ENCODE measurements at places on chromosomes 12 and 14.

DNA sequence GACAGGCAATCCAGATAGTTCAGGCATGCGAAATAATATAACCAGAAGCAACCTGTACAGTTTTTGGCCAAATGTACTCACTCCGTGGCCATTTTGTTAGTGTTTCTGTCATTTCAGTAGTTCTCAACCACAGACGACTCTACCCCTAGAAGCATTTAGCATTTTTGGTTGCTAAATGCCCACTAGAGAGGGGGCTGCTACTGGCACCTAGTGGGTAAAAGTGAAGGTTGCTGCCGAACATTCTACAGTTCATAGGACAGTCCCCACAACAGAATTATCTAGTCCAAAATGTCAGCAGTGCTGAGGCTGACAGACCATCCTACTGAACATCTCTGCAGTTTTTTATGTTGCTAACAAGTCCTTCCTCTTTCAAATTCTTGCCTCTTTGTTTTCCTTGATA, 107.4 kb downstream of the TSHR start:
- DNase-seq = no peak

DNA sequence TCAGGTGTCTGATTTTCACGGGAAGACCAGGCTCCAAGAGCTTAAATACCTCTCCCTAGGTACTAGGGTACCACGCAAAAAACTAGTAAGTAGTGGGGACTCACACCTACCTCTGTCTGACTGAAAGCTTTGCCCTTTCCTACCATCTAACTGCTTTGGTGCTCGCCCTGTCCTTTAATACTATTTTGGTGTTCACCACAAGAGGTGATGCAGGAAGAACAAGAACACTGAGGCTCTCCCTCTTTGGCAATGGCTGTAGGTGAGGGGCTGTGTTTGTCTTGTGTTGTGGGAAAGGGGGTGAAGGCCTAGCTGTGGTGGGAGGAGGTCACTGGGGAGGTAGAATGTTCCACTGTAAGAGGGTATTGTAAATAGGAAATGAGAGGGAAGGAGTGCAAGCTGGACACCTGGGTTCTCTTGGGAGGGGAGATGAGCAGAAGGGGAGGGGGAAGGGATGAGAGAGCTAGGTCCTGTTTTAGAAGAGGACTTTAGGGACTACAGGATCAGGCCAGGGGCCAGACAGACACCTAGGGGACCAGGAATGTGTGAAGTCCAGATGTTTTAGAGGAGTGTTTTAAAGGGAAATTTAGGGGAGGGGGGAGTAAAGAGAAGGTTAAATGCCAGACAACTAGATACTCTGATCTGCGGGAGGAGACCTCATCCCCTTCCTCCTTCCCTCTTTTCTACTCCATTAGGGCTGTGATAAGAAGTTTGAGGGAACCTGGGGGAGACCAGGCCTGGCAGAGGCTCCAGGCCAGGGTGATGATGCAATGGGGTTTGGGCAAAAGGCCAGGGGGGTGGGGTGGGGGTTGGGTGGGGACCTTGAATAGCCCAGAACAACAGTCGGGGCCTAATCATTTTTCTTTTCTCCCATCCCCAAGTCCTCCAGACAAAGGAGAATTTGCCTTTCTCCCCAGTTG, 2.1 kb downstream of the ITGA5 start:
- no peak for DNase-seq

GRCh38 chr12:120489018-120489417, 6.9 kb upstream of the DYNLL1 start:
- DNase-seq = no peak

GRCh38 chr14:96567289-96567899, 65.2 kb downstream of the PAPOLA start:
- no peak for DNase-seq

DNA sequence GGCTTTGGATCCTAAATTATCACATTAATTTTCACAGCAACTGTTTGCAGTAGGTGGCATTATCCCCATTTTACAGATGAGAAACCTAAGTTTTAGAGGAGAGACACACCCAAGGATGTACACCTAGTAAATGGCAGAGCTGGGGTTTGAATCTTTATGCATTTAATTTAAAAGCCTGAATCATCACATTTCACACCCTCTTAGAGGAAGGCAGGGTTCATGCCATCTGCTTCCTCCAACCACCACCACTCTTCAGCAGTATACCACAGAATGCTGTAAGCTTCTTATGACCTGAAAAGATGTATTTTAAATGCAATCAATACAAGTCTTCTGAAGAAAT, 90.3 kb downstream of the CRADD start:
- DNase-seq = no peak

- no peak for DNase-seq
Observed at GRCh38 chr14:105853089-105853906, 326.9 kb downstream of the TMEM121 start.

GRCh38 chr14:94051779-94052178, 25.6 kb downstream of the OTUB2 start:
- no peak for DNase-seq

DNA sequence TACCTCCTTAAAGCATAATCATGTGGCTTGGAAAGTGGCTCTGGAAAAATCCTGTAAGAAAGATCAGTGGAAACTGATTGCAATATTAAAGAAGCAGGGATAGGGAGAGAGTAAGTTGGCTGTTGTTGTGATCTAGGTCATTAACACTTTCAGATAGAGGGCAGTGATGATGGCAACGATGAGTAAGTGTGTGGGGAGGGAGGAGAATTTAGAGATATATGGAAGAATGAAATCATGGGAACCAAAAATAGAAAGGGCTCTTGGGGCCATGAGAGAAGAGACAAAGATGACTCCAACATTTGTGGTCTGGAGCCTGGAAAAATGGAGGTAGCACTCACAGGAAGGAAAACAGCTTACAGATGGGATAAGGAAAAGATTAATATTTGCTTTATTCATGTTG, 23.3 kb downstream of the SNRPF start:
- DNase-seq = no peak

DNA sequence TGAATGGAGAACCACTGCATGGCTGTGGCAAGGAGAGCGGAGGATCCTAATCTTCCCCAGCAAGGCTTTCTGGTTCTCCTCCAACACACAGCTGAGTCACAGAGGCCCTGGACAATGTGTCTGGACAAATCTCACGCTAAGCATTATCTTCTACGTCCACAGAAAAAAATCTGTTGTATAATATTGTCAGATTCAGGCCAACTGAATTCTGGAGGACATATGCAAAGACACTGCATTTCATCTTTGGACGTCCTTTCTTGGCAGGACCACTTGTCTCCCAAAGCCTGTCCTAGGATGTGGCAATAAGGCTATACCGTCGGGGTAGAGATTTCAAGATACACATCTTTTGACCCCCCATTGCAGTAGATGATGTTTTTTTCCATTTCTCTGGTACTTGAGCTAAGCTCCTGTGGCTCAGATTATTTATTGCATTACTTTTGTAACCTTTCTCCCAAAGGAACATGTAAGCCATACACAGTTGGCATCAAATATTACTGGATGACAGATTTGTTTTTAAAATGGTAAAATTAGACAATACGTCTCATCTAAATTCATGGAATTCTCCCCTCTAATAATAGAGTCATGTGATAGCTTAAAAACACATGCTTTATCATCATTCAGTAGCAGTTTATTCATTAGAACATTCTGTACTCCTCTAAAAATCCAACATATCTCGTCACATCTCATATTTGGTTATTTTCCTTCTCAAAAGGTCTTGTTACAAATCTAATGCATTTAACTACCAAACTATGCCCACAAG, 19.4 kb downstream of the LMO3 start:
- DNase-seq = no peak

DNA sequence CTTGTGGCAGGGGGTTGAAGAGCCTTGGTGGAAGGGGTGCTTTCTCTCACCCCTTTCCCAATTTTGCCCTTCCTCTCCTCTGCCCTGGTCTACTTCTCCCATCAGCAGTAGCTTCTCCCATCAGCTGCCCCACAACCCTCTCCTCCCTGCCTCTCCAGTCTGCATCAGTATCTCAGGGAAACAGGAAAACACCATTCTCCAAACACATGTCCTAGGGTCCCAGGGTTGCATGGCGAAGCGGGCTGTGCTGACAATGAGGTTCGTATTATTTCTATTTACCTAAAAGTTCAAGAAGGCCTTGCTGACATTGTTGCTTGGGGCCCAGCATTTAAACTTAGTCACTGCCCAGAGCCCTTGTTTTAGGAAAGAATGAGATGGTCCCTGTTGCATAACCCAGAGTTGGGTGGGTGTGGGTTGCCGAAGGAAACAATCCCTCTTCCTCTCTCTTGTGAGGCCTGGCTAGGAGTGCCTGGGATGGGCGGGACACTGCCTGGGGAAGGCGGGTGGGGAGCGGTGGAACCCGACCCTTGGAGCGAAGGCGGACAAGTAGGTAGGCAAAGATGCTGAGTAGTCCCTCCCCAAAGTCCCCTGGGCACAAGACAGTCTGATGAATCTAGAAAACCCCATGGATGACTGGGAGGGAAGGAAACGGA, 1.3 kb upstream of the IGFBP6 start:
- no peak for DNase-seq

DNA sequence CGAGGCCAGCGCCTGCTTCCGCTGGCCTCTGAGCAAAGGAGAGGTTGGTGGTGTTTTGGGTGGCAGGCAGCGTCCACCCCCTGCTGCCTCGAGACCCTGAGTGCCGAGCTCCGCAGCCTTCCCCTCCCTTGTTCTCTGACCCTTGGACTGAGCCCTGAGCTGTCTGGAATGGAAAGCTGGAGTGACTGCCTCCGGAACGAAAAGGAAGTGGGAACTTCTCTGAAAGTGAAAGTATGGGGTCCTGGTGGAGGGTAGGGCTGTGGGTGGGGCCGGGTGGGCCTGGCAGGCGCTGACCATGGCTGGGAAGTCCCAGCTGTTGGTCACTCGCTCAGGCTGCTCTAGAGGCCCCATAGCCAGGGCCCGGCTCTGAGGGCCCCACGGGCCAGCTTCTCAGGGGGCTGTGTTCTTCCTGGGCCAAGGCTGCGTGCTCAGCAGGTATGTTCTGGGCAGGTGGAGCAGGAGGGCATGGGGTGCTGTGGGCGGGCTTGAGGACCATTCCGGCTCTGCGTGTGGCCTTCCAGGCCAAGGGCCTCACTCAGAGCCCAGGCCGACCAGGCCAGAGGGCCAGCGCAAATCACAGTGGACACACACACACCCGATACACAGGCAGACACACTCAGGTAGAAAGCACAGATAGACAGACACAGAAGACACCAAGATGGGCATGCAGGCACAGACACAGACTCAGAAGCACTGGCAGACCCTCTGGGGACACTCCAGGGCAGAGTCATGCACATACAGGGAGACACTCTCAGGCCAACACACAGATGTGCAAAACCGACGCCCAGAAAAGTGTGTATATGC, at the start of gene EXOC3L4:
EXOC3L4 (plus strand) TSS at position 320 of the 804 bp plus-strand sequence. CDS start 5,495 bp downstream, outside the sequence.
- DNase-seq = no peak

GRCh38 chr14:73816393-73816816, 35.2 kb upstream of the PTGR2 start:
- DNase-seq = no peak

DNA sequence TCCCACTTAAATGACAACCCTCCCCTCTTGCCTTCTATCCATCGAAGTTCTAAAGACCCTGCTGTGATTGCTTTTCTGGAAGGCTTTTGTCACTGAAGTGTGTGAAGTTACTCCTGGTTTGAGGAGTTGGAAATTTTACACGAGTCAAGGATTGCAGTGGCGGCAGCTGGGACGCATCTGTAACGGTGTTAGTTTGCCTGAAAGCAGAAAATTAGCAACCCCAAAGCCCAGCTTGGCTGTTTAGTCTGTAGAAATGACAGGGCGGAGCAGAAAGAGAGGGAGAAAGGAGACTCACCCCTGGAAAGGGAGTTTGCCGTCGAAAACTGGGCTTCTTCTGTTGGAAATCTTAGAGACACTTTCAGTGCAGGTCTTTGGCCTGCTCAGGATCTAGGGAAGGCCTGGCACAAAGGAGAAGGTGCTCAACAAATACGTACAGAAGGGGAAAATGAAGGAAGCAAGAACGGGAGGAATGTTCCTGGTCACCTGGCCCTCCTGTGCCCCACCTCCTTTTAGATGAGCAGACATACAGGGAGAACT, 931 bp upstream of the MYF5 start:
- no peak for DNase-seq

DNA sequence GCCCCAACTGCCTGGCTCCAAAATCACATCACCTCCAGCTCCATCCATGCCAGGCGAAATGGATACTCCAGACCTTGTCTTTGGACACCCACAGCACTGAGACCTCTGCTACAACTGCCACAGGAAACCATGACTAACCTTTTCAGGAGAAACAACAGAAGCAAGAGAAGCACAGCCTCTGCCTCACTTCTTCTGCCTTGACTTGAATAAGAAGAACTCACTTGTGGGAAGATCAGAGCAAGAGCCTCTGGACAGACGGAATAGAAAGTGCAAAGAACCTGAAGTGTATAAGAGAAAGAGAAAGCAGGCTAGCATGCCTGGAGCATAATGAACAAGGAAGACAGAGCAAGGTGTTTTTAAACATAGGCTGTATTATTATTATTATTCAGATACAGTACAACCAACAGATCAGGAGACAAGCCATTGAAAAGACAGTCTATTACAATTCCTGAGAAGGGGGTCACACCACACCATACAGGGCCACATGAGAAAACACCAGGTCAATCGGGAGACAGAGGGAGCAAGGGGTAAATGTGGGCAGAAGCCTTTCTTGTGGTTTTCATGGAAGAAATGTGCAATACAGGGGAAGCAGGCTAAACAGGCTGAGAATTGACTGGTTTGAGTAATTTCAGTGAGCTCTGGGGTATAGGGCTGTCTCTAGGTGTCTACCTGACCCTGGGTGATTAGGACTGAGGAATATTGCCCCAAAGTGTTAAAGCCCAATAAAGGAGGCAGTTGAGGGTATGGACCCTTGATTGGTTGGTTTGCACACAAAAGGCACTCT, 7.4 kb upstream of the OR10P1 start:
- DNase-seq = no peak

GRCh38 chr12:114903083-114903691, 219.2 kb upstream of the TBX3 start:
- no peak for DNase-seq

DNA sequence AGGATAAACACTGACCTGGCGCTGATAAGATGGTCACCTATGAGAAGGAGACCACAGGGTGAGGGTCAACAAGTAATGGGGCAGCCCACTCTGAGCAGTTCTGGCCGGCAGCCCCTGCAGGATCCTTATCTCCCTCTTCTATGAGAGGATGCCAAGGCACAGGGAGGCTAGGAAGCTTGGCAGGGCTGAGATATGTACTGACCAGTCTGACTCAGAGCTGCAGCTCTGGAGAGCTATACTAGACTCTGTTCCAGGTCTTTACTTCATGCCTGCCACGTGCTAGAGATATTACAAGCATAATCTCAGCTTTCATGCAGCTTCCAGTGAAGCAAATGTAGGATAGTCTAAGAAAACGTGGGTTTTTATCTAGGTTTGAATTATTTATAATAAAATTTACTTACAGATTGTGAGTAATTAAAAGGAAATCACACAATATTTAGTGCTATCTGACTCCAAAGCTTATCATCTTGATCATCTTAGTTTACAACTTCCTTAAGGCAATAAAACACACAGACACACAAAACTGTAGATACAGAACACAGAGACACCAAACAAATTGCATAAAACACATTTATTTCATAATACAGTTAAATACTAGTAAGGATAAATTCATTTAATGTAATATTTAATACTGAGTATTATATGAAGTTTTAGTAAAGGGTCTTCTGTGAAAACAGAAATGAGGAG, 32.3 kb downstream of the GIT2 start:
- DNase-seq = no peak
